NCI-H1417 (cell line): ENCODE measurements at places on chromosomes 3 and 15.

DNA sequence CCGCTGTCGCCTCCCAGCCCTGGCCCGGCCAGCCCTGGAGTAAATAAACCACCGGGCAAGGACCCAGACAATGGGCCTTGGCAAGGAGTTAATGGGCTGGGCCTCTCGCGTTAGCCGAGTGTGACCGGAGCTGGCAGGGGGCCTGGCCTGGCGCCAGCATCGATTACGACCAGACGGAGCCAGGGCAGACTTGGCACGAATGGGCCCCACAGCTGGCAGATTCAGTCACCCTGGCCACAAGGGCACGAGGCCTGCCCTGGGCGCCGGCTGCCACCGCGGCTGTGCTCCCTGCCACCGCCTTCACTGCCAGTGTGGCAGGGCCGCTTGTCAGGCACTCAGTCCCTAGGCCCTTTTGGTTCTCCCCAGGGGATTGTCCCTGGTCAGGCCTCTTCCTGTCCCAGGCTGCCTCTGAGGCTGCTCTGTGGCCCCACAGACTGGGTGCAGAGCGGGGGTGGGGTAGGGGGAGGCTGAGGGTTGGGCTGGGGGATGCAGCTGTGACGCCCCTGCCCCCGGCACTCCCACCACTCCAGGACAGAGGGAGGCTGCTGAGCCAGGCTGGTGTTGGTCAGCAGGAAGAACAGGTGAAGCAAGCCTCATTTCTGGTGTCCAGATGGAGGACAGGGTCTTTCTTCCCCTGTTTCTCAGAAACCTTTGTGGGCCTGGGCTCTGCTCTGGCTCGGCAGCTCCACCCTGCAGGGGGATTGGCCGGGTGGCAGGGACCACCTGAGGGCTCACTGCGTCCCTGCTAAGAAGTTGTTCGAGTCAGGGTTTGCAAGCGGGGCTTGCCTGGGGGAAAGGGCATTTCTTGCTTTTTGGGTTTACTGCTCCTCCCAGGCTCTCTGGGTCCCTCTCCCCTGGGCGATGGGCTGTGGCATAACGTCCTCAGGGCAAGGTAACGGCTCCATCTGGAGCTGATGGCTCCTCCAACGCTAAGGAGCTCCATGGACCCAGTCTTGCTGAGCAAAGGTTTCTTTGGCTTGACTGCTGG lies 30.5 kb upstream of the SRP14 start:
- peak; percentile 90 for DNase-seq

GRCh38 chr15:44719293-44719999 lies 8.1 kb downstream of the B2M start:
- DNase-seq = no peak

- no peak for DNase-seq
Measured at GRCh38 chr15:99423186-99424130, 142.3 kb upstream of the MEF2A start.

DNA sequence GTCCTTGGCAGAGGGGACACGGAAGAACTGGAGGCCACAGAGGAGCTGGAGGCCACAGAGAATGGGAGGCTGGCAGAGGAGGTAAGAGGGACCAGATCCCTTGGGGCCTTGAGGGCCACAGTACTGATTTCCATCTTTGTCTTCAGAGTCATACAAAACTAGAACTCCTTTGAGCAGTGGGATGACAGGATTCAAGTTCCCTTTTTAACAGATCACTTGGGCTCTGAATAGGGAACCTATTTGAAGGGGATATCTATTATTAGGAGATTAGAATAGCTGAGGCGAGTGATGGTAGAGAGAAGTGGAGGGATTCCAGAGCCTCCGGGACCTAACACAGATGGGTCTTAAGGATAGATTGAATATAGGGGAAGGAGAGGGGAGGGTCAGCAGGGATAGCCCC lies 55.7 kb downstream of the OXNAD1 start:
- DNase-seq = no peak

DNA sequence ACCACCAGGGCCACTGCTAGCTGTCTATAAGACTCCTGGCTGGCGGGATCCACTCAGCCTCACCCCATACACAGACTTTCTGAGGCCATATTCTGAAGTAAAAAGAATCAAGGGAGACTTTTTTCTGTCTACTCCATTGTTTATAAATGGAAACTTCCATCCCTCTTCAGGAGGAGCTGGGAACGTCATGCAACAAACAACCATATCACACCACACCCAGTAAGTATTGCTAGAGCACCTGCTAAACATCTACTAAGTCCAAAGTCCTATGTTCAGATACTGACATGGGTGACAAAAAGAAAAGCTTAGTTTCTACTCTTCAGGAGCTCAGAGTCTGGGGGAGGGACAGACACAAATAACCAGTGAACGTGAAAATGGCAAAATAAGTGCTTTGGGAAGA lies 324.8 kb upstream of the ONECUT1 start:
- DNase-seq = no peak

GRCh38 chr3:42906848-42907183 lies 874 bp downstream of the ZNF662 start:
- DNase-seq = no peak
